ENCODE measurements at places on chromosomes 6 and 20. TPM values are rescaled to one million over a fixed set of nuclear protein-coding genes. Genes with fewer than 3 reads are reported as not detected.

- DNase-seq = no peak
Measured at GRCh38 chr6:101799531-101799930, 406.0 kb downstream of the GRIK2 start.

DNA sequence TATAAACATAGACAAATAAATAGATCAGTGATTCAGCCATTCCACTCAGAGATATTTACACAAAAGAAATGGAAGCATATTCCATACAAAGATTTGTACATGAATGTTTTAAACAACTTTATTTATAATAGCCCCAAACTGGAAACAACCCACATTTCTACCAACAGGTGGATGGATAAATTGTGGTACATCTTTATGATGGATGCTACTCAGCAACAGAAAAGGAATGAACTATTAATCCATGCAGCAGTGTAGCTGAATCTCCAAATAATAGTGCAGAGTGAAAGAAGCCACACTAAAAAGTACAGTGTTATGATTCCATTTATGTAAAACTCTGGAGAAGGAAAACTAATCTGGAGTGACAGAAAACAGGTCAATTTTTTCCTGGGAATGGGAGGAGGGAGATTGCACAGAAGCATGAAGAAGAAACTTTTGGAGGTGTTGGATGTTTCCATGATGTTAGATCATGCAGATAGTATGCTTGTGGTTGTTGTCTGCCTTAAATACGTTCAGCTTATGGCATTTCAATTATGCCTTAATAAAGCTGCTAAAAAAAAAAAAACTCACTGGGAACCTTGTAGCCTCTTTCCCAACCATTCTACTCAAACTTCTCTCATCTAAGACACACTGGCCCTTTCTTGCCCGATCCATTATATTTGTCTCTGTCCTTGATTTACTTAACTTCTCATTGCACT lies 100.9 kb downstream of the PPP1R14C start:
- no peak for DNase-seq

GRCh38 chr6:87932361-87932760 lies 115.3 kb upstream of the SPACA1 start:
- no peak for DNase-seq

DNA sequence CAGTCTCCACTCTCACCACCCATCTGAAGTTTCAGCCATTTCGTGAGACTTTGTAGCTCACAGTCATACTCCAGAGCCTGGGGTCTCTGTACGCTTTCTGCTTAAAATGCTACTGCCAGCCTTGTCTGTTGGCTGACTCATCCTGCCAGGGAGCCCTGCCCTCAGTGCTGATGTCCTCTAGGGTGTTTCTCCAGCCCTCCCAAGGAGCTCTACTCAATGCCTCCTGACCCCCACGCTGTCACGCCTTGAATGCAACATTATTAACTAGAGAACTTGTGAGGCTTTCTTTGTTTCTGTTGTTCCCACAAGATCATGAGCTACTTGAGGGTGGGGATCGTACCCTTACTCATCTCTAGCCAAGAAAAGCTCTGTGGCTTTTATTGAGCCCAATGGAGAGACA lies 20.1 kb downstream of the KIF16B start:
- no peak for DNase-seq

DNA sequence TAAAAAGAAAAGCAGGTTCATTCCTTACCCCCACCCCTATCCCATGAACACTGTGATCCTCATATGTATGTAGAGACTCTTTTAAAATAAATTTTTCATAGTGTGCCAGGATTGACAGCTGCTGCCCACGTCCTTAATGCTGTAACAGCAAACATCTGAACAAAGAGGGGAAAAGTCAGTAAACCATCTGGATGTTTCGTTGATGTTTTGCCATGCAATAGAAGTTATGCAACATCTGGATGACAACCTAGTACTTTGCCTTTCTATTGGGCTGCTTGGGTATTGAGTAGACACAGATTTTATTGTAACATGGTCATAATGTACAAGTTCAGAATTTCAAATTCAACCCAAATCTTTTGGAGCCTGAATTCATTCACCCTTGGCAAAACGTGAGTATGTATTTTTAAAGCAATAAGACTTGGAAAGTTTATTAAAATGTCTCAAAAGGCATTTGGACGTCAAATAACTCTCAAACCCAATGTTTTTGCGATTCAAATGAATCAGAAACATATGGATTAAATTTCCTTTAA lies 500.3 kb downstream of the DHX35 start:
- no peak for DNase-seq

DNA sequence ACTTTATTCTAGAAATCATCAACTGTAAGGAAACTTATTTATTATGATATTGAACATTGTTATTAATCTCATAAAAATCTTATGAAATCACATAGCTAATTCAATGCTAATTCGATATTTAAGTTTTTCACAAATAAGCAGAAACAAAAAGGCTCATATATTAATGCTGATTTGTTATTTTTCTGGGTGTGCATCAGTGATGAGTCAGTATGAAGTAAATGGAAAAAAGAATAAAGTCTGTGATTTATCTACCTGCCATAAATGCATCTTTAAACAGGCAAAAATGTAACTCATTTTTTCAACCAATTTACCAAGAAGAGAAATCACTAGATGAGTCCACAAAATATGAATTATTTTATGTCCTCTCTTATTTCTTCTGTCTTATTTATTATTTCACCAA lies 253.5 kb downstream of the PTPRK start:
- DNase-seq = no peak

DNA sequence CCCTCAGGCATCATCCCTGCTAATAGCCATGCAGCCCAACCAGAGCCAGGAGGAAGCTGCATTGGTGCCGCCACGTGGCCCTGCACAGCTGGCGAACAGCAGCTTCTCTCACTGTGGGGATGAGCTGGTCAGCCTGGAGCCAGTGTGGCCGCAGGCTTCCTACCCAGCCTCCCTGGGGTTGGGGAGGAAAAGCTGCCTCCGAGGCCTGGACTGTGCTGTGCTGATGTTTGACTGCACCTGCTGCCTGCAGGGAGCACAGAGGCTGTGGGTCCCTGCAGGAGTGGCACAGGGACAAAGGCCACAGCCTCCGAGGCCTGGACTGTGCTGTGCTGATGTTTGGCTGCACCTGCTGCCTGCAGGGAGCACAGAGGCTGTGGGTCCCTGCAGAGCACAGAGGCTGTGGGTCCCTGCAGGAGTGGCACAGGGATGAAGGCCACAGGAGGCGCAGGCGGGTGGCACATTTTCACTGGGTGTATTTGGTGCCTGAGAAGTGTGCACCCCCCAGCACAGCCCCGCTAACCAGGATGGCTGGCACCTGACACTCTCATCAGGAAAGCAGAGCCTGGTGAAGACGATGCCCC lies 83.9 kb downstream of the DLL1 start:
- no peak for DNase-seq

The RGS17 gene
- 8.7 TPM for total RNA-seq

The RAB5IF gene
- 179 TPM for total RNA-seq

The HLA-DPB1 gene
- total RNA-seq = 34.6 TPM
